ENCODE measurements at places on chromosomes 7 and 10.
A peak's percentile ranks its signal among the peaks of the same experiment; 100 is the strongest.

- no peak for DNase-seq
These were observed 137.5 kb downstream of the ZNF365 start for GRCh38 chr10:62511656-62512055.

DNA sequence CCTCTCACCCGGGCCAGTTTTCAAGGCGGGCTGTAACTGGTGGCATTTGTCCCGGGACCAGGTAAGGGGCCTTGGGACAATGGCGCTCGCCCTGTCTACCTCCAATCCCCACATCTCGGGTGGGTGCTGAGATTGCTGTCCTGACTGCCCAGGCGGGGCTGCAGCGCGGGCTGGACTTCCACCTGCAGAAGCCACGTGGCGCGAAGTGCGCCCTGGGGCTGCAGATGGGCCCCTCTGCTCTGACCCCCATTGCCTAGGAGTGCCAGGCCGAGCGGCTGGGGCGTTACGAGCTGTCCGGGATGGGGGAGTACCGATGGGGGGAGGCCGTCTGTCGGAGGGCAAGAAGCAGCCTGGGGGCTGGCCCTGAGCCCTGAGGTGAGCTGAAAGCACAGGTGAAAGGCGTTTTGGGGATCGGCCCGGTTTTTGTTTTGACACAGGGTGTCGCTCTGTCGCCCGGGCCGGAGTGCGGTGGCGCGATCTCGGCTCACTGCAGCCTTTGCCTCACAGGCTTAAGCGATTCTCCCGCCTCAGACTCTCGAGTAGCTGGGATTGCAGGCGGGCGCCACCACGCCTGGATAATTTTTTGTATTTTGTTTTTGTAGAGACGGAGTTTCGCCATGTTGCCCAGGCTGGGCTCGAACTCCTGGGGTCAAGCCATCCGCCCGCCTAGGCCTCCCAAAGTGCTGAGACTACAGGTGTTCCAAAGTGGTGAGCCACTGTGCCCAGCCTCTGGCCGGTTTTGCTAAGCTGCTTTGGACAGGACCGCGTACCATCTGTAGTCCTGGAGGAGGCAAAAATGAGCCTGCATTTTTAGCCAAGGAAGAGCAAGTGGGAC is at the start of gene SFXN2:
SFXN2 (plus strand) TSS at position 16 of the 835 bp plus-strand sequence. CDS start 12,001 bp downstream, outside the sequence.
- no peak for DNase-seq

DNA sequence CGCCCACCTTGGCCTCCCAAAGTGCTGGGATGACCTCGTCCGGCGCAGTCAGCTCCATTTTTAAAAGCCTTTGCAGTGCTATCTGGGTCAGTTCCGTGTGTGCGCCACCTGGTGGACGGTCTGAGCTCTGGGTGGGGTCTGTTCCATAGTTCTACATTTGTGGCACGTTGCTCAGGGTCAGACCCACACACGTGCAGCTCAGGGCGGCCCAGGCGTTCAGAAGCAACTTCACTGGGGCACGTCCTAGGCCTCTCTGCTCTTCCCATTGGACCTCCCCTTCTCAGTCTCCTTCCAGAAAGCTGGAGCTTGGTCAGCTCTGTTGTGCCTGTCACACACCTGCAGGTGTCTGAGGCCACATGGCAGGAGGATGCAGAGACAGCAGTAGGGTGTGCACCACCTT is 137.9 kb downstream of the DNAJB6 start:
- no peak for DNase-seq

DNA sequence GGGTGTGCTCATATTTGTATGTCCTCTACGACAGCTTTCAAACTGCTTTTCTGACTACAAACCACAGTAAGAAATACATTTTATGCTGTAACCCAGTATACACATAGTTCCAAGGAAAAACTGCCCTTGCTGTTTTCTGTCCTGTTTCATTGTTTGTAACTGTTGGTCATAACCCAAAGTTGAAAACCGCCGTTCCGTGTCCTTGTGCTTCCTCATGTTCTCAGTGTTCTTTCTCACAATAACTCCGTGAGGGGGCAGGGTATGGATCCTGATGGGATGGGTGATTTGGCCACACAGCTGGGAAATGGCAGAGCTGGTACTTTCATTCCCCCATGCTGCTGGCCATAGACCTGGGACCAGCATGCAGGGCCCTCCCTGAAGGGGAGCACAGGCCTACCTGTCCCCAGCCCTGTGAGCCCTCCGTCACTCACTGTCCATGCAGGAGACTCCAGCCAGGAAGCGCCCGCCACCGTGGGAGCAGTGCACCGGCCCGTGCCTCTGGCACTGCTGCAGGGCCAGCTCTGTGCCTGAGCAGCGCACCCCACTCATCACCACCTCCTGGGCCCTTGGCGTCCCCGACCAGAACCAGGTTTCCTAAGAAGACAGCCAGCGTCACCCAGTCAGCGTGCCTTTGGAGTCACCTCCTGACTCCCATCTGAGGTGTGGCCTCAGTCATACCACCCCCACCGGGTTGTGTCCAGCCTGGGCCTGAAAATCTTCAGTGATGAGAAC is 12.7 kb downstream of the LOXL4 start:
- DNase-seq: no peak

GRCh38 chr10:28777911-28778310 is 100.6 kb downstream of the BAMBI start:
- DNase-seq: no peak

DNA sequence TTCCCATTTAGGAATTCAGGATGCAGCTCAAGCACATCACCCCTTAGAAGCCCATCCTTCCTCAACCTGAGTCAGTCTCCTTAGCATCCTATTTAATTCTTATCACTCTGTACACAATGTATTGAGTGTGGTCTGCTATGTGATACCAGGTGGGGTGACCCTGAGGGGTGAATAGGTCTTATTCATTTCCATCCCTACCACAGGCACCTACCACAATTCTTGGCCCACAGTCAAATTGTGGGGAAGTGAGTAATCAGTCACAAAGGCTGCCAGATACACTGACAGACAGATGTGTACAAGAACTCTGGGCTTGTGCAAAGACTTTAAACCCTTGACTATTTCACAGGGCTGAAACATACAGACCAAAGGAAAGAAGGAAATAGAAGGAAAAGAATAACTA is 560.5 kb downstream of the PARD3 start:
- DNase-seq: peak; percentile 86

DNA sequence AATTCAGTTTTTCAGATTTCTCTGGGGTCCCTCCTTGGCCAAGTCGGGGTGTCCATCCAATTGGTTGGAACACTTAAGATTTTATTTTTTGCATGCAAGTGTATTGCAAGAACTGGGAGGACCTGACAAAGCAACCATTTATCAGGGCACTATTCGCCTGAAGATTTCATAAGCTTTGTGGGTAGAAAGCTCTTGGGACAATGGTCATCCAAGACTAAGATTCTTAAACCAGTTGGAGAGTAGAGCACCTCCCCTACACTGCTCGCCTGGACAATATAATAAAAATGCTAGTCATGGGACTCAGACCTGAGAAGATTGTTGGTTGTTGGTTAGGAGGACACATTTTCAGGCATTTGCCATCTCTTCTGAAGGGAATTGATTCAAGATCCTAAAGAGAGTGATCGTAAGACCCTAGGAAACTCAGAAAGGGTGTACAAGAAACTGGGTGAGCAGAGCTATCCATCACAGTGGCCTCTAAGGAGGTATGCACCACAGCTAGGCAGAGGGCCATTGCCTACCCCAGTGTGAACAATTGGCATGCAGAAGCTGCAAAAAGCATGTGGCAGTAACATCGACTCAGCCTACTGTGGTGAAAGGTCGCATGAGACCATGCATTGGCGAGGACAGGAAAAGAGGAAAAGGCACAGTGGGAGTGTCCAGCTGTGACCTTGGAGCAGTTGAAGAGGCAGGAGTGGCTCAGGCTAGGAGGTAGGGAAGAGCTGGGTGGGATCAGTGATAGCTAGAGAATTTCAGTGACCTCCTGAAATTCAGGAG is 1235.3 kb upstream of the AUTS2 start:
- DNase-seq: no peak

DNA sequence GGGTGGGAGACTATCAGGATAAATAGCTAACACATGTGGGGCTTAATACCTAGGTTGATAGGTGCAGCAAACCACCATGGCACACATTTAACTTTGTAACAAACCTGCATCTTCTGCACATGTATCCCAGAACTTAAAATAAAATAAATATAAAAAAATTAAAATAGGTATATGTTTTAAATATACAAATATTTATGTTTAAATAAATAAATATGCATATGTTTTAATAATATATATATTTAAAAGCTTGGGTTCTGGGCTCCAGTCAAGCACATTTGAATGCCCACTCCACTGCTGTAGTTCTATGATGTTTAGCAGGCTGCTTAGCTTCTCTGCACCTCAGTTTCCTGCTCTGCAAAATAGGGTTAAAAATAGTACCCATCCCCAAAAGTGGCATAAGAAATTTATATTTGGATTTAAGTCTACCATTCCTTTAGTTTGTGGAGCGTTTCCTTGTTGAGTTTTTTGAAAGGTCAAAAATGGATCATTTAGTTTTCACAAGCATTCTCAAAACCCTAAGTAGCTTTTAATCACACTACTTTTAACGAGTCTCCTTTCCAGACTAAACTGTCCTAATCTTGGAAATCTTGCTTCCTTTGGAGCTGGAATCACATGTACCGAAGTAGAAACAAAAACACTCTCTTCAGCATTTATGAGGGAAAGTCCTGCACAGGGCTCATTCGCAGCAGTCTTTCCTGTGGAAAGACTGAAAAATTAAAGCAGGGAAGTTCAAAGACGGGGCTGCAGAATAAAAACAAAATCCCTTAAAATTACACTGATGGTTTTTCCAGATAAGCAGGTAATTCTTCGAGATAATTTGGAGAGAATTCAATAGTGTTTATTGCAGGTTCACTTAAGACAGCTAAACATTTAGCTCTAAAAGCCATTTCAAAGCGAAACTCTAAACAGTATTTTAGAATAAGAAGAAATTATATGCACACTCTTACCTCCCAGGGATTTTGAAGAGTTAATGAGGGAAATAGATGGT is 111.7 kb upstream of the LYZL1 start:
- no peak for DNase-seq

DNA sequence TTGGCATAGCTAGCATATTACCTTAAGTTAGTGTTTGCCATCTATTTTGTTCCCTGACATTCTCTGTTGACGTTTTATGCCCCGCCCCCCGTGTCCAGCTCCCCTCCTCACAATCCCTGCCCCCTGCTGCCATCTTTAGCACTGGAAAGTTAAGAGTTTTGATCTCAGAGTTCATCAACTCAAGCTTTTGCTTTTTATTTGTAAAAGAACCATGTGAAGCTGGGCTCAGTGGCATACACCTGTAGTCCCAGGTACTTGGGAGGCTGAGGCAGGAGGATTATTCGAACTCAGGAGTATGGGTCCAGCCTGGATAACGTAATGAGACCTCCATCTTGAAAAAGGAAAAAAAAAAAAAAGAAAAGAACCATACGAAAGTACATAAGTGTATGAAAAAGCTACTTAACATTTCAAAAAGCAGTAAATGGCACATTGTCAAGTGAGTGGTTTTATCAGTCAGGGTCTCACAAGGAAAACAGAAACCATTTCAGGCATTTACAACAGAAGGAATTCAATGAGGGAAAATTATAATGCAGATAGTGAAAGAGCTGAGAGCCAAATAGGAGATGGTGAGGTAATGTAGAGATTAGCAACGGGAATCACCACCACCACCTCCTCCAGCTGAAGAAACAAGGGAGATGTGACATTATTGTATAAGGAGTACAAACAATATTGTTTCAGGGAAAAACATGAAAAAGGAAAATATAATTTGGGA is 64.9 kb downstream of the MCU start:
- DNase-seq: no peak

- no peak for DNase-seq
These were observed 206.9 kb downstream of the WDR11 start for GRCh38 chr10:121058082-121058481.

DNA sequence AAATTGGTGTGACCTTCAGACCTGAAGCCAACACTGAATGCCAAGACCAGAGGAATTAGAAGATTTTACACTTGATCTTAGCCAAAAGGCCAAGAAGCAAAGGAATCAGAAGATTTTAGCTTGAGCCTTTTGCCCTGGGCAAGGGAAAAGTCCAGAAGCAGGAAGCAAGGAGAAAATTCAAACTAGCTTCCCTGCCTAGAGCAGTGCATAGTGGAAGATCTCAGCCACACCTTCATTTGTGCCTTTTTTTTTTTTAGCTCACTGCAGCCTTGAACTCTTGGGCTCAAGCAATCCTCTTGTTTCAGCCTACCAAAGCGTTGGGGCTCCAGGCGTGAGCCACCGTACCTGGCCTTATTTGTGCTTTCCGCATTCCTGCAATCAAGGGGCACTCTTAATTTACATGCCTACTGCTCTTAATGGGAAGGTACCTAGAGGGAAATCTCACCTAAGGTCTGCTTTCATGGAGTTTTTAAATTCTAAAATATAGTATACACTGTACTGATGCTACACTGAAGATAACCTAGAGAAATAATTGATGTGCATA is 8.3 kb upstream of the PIP4K2A start:
- DNase-seq: no peak

DNA sequence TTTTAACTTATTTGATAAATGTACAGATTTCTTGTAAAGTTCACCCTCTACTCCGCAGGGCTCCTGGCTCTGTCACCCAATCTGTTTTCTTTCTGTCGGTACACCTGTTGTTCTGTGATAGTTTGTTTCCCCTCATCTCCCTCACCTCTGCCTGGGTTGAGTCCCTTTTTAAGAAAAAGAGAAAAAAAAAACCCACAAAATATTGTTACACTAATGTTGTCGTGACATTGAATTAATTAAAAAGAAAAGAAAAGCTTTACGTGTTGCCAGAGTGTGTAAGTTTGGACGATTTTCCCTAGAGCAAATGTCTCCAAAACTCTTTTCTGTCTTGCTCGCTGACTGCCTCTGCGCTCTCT is 3.4 kb downstream of the HMX3 start:
- no peak for DNase-seq

DNA sequence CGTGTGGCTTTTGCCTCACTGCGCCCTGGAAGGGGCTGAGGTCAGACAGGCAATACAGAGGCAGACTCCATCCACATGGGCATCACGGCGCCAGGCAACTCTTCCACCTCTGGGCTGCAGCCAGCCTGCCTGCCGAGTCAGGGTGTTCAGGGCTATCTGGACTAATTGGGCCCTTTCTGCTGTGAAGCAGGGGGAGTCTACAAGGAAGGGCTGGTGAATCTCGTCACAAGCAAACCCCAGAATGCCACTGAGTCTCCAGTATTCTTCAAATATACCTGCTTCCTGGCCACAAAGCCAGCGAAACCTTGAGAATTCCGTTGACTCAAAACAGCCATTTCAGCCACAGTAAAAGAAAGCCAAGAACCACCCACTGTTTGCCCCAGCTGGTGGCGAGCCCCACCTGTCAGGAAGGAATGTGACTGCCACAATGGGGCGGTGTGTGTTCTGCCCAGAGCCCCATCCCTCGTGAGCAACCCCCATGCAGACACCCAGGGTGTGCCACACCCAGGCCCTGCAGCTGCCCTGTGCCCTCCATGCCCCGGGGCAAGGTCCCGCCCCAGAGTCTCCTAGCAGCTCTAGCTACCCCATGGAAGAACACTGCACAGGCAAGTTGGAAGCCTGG is 117.3 kb downstream of the FAM53B start:
- peak; percentile 19 for DNase-seq

- no peak for DNase-seq
These were observed 45.4 kb upstream of the GRM3 start for GRCh38 chr7:86598311-86598710.

Measured in urothelium cell line (cell line).